ENCODE measurements at places on chromosomes 3 and 15.

DNA sequence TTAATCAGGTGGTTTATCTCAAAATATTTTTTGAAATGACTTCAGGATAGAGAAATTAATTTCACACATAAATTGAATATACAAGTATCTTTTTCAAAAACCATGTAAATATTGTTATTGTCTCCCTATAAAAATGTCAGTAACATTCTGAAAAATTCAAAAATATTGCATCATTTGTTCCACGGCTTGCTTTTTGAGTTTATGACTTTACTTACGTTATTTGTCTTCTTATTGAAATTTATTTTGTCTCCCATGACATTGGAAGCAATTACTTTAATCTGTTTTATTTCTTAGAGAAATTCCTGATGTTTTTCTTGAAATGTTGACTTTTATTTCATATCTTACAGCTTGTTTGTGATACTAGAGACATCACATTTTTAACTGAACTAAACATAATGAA lies 56.9 kb upstream of the P2RY1 start:
- DNase-seq: no peak

GRCh38 chr3:187919544-187919943 lies 174.3 kb upstream of the BCL6 start:
- no peak for DNase-seq

- DNase-seq: no peak
Measured at GRCh38 chr3:53167418-53168174, 6.6 kb downstream of the PRKCD start.

GRCh38 chr3:189109145-189109544 lies 62.6 kb upstream of the TPRG1 start:
- DNase-seq: no peak

- DNase-seq: no peak
Measured at GRCh38 chr3:57816471-57817095, 60.5 kb downstream of the SLMAP start.

DNA sequence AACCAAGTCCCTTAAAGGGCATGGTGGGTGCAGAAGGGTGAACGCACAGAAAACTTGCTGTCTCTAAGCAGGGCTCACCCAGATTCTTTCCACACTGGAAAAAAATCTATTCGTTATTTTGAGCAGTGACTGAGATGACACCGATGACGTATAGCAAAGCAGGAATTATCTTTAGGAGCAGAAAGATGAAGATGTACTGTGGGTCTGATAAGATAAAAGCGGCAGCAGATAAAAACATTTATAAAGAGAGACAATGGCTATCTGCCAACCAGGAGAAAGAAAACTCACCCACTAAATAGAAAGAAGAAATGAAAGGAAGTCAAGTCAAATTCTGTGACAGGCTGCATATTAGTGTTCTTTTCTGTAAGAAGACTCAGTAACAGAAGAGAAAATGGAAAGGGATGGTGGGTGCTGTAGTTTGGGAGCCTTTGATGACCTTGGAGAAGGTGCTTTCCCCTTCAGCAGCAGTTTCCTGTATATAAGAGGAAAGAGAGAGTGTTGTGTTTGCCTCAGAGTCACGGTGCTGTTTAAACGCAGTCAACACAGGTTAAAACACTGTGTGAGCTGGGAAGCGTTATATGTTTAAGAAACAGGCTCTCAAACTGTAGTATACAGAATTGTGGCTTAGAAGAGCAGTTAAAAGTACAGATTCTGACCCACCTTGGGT lies 111.6 kb downstream of the AQP9 start:
- no peak for DNase-seq

GRCh38 chr15:80036071-80036470 lies 23.4 kb upstream of the ZFAND6 start:
- no peak for DNase-seq

DNA sequence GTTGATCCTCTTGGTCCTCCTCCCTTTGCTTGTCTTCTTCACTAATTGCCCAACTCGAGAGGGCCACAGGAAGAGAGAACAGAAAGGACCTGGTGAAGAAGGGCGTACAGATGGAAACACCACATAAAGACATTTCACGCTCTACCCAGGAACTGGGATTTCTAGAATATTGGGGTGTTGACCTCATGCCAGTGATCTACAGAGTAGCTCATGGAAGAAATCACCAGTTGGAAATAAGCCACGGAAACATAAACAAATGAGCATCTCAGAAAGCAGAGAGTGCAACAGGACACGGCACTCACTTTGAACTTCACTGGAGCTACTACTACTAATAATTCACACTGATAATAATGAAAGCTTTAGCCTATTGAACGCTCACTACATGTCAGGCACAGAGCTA lies 84.6 kb upstream of the ARHGEF3 start:
- DNase-seq: no peak

GRCh38 chr15:31023841-31024240 lies 32.4 kb upstream of the MTMR10 start:
- DNase-seq: no peak

GRCh38 chr15:78242128-78242527 lies 7.8 kb upstream of the ACSBG1 start:
- no peak for DNase-seq

DNA sequence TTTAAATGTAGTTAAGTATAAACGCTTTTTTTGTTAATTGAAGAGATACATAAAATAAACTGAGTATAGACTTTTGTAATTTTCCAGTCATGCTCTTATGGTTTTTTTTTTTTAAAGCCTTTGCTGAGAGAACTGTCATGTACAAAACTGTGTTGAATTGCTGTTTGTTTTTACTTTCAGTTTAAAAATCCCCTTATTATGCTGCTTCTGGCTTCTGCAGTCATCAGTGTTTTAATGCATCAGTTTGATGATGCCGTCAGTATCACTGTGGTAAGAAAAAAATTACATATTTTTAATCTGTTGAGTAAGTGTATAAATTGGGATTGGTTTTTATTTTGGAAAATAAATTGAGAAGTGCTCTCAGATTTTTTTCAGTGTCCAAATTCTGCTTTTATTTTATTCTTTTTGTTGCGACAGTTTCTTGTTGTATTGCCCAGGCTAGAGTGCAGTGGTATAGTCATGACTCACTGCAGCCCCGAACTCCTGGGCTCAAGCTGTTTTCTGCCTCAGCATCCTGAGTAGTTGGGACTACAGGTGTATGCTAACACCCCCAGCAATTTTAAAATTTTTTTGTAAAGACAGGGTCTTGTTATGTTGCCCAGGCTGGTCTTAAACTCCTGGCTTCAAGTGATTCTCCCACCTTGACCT lies 40.7 kb downstream of the ATP2C1 start:
- DNase-seq: no peak

DNA sequence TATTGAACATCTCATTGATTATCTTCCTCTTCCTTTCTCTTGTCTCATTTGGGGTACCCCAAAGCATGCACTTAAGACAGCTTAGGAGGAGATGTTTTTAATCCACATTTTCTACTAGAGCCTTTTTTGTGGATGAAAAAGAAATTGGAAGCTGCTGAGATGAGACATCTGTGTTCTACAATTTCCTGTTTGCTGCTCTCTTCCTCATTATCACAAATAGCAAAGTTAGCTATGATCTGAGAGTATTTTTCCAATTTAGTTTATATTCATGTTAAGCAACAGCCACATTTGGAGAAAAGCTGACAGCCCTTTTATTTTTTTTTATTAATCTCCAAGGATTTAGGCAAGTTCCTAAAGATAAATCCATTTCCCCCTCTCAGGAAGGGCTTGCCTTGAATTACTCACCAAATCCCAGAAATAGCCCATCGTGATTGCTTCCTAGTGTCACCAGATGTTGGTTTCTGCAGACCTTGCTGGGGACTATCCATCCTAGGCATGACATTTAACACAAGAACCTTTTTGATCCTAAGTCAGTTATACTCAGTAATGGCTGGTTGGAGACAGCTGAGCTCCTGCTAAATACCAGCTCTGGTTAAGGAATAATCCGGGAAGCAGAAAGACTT lies 70.8 kb upstream of the FILIP1L start:
- DNase-seq: no peak

All from heart right ventricle (tissue), 16 donors.